ENCODE measurements at places on chromosomes 11 and 22.

DNA sequence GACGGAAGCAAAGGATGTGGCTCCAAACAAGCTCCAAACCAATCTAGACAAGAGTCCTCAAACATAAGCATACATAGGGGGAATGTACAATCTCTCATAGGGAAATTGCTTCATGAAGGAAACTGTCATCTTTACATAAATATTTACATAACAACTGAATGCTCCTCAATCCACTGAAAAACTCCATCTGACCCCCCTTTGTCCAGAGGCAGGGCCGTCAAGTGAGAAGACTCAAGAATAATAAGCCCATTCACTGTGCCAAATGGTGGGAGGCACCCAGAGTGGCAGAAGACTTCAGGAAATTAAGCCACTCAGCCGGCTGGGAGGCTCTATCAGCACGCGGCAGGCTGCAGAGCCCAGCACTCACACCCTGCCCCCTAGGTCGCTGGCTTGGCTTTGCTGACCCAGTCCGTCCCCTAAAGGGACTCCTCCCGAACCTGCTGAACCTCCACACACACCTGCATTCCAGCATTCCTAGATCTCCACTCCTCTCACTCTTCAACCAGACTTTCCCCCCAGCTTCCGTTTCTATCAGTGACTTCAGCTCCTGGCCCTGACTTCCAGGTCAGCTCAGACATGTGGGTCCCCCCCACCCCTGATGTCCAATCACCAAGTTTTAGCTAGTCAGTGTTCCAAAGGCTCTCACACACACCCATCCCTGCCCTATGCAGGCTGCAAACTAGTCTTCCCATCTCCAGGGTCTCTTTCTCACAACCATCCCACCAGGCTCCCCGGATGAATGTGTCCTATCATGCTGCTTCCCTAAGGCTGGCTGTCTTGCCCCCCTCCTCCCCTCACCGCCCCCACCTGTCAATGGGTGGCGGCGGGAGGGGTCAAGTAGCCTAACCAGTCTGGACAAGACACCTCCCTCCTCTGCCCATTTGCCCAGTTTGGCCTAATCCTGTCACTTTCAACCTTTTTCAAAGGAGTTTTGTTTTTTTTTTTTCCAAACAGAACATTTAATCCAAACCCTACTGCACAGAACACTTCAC, 11.3 kb downstream of the VPS37C start:
- no peak for DNase-seq

GRCh38 chr11:22677153-22677903, 10.9 kb downstream of the GAS2 start:
- no peak for DNase-seq

DNA sequence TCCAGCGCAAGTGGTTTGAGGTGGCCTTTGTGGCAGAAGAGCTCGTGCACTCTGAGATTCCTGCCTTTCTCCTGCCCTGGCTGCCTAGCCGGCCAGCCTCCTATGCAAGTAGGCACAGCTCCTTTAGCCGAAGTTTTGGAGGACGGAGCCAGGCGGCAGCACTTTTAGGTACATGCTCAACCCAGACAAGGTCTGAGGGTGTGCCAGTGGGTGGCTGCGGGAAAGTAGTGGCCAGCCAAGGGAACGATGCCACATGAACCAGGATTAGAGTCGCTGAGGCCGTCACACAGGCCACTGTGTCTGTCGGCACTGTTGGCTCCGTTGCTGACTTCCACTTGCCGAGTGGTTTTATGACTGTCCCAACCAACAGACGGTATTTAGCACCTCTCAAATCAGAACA, 64.8 kb upstream of the YWHAH start:
- no peak for DNase-seq

GRCh38 chr11:109788948-109789490, 304.2 kb upstream of the ZC3H12C start:
- no peak for DNase-seq
